ENCODE measurements at places on chromosomes 7 and 10.

GRCh38 chr10:94240901-94241300 lies 121.8 kb downstream of the NOC3L start:
- no peak for DNase-seq

- DNase-seq = no peak
Measured at GRCh38 chr10:75096749-75097148, 14.7 kb upstream of the SAMD8 start.

DNA sequence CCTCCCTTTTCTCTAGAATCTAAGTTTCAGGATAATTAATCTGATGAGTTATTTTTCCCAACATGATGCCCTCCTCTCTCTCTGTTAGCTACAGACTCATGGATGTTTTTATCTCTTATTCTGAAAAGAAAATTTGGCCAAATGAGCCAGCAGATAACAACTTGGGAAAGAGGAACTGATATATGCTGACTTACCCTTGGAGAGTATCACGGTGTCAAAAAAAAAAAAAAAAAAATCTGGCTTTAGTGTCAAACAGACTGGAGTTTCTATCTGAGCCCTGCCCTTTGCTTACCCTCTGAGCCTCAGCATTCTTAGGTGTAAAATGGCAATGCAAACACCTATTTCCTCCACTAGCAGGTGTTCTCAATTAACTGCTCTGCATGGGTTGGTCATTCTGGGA lies 190.4 kb downstream of the AHR start:
- no peak for DNase-seq

GRCh38 chr10:61953183-61953582 lies 51.7 kb downstream of the ARID5B start:
- no peak for DNase-seq

DNA sequence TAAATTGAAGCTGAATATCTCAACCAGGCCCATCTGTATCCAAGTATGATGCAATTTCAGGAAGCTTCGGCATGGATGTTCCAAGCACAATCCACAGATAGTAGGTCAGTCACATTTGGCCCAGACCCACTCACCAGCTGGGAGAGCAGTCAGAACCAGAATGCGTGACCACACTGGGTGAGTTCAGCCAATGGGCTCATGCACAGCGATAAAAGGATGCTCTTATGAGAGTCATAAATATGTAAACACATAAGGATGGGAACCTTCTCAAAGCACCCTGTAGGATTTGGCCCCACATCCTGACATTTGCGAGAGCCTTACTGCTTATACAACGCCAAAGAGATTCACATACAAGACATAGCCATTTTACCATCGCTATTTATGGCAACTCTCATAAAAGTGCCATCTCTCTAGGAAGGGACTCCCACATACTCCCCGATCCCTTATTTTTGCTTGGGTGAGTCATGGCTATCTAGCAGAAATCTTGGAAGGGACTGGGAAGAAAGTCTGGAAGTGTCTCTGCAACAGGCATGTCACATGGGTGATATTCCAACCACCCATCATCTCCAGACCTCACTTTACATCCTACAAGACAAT lies 3.0 kb downstream of the AFAP1L2 start:
- DNase-seq = no peak

- no peak for DNase-seq
Measured at GRCh38 chr10:29163746-29164145, 125.1 kb upstream of the LYZL1 start.

DNA sequence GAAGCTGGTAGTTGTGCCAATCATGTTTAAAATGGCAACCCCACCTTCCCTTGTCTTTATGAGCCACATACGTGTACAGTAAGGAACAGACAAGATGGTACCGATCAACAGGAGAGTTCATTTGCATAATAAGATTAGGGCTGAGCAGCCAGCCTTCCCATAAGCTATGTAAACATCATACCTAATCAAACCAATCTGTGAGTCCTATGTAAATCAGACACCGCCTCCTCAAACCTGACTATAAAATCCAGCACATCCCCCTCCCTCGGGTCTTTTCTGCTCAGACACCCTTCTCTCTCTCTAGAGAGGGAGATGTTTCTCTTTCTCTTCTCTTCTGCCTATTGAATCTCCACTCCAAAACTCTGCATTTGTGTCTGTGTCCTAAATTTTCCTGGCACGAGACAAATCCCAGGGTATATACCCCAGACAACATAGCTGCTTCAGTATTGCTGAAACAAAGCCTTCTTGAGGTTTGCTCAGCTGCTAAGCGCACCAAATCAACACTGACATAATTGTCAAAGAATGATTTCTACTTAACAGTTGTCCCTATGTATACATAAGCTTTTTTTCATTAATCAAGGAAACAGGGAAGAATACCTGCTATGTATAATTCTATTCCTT lies 279.2 kb downstream of the THSD7A start:
- DNase-seq = no peak

- DNase-seq = no peak
Measured at GRCh38 chr7:95330204-95330960, 6.0 kb upstream of the PON1 start.

DNA sequence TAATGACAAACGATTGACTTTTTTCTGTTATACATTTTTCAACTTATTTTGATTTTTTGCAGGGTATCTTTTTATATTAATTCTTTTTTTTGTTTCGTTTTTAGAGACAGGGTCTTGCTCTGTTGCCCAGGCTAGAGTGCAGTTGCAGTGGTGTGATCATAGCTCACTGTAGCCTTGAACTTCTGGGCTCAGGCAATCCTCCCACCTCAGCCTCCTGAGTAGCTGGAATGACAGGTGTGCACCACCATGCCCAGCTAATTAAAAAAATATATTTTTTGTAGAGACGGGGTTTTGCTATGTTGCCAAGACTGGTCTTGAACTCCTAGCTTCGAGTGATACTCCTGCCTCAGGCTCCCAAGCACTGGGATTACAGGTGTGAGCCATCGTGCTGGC lies 601.3 kb downstream of the PARD3 start:
- DNase-seq = no peak

- DNase-seq = no peak
Measured at GRCh38 chr7:52501696-52502095, 533.7 kb upstream of the POM121L12 start.
